RWPE2 (cell line): ENCODE measurements at places on chromosomes 2 and 18.

DNA sequence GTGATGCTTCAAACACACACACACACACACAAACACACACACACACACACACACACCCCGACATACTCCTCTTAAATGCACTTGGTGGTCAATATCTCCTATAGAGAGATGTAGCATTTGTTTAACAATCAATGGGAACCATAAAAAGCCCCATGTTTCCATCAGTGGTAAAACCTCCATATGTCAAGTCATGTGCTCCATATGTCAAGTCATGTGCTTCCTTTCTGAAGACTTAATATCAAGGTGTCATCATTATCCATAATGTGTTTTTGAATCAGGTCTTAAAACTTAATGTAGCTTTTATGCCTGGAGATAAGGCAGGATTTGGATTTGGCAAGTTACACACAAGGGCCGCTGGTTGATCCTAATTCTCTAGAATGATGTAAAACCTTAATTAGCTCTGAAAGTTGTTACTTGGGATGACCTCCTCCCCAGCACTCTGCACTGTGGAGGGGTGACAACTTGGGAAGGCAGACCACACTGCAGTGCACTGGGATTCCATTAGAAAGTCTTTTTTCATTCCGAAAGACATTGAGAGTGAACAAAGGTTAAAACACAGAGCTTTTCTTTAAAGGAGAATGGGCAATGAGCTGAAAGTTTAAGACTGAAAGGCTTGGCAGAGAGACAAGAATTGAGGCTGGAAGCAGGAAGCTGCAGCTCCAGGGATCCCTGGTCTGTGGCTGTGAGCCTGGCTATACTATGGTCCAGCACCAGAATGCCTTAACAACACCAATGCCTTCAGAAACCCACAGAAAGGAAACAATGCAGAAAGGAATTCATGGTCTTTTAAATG, 26.4 kb downstream of the ALK start:
- no peak for DNase-seq

- no peak for DNase-seq
These were observed 1.1 kb downstream of the PRLH start for GRCh38 chr2:237567276-237568029.

- DNase-seq, result no peak
These were observed 369.8 kb upstream of the SOX11 start for GRCh38 chr2:5322396-5322795.

DNA sequence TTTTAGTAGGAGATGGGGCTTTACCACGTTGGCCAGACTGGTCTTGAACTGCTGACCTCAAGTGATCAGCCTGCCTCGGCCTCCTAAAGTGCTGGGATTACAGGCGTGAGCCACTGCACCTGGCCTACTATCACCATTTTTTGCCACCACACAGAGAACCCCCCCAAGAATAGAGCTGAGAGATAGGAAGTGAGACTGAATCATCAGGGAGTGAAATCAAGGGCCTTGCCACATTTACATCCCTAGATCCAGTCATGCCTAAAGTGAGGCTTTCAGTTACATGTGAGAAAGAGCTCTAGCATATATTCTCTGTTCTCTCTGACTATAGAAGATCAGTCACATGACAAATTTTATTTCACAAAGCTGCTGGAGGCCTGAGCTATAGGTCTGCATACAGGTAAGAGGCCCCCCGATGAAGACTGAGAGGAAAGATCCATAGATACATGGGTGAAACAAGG, 28.0 kb upstream of the KCMF1 start:
- DNase-seq, result no peak

DNA sequence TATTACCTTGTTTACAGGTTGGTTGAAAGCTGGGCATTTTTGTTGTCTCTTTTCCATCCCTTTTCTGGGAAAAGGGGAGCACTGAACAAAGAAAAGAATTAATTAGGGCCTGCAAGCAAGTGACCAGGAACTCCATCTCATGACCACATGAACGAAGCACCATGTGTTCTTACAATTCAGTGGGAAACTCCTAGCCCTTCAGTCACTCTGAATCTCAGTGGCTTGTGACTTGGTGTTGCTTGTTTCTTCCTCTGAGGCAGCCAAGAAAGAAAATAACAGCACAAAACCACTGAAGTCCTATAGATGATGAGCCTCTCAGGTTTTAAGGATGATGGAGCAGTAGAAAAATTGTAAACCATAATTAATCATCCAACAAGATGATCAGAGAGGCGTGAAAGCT, 129.1 kb upstream of the CAB39 start:
- DNase-seq, result no peak

DNA sequence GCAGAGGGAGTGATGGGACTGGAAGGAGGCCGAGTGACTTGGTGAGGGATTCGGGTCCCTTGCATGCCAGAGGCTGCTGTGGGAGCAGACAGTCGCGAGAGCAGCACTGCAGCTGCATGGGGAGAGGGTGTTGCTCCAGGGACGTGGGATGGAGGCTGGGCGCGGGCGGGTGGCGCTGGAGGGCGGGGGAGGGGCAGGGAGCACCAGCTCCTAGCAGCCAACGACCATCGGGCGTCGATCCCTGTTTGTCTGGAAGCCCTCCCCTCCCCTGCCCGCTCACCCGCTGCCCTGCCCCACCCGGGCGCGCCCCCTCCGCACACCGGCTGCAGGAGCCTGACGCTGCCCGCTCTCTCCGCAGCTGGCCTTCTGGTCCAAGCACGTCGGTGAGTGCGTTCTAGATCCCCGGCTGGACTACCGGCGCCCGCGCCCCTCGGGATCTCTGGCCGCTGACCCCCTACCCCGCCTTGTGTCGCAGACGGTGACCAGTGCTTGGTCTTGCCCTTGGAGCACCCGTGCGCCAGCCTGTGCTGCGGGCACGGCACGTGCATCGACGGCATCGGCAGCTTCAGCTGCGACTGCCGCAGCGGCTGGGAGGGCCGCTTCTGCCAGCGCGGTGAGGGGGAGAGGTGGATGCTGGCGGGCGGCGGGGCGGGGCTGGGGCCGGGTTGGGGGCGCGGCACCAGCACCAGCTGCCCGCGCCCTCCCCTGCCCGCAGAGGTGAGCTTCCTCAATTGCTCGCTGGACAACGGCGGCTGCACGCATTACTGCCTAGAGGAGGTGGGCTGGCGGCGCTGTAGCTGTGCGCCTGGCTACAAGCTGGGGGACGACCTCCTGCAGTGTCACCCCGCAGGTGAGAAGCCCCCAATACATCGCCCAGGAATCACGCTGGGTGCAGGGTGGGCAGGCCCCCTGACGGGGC, 4.6 kb downstream of the PROC start:
- DNase-seq, result no peak

DNA sequence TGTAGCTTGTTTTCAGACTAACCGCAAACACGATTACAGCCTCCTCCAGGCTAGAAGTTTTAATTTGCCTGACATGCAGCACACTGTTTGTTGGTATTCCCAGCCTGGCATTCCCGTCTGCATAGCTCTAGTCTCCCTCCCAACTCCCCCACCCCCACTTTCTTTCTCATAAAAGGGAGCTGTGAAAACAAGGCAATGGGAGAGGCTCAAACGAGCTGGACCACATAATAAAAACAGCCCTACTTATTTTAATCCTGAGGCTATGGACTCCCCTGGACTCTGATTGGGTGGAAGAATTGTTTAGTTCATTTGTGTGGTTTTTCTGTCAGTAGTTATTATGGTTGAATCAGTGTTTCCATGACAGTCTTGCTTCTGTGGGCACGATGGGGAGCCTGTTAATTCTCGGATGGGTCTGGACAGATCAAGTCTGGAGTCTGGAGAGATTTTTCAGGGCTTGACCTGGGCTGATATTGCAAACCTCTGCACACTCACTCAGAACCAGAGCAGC, 1.2 kb downstream of the STON1 start:
- DNase-seq, result no peak

DNA sequence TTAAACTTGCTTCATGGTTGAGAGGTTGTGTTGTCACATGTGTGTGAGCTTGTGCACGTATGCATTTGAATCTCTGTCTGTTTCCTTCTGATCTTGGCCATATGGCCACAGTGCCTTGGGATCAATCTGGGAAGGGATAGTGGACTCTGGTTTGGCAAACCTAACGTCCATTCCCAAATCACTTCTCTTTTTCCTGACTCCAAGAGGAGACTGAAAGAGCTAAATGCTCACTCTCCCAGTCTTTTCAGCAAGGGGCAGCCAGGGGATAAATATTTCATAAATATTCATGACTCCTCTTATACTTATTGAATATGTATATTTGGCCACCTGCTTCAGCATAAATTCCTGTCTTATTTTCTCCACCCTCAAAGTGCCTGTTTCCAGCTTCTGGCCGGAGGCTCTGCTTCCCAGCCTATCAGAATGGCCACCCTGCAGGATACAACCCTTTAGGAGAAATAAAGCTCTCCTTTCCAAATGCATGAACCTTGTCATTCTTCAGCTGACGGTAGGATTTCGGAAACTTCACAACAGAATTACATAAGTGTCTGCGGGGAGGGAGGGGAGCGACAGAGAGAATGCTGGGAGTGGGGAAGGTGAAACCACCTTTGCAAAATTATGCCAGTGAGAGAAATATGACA, 112.2 kb upstream of the COPS8 start:
- no peak for DNase-seq

GRCh38 chr18:49061239-49061990, 110.7 kb upstream of the SMAD7 start:
- DNase-seq, result no peak

DNA sequence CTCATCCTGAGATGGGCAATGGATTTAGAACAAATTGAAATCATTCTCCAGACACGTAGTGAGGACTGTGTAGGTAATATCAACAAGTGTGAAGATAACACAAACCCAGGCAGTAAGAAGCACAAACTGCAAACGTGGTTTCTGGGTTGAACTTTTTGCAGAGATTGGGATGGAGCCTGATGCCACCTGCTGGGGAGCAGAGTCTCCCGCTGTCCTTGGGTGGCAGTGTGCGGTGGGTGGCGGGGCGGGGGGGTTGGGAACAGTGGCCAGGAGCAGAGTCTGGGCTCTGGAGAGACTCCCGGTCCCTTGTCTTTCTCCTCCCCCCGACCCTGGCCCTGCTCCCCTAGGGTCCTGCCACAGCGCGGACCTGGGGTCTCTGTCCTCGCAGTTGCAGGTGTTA, 19.5 kb downstream of the TRAF3IP1 start:
- DNase-seq, result no peak

GRCh38 chr2:98737848-98738247, 6.9 kb upstream of the MGAT4A start:
- no peak for DNase-seq

DNA sequence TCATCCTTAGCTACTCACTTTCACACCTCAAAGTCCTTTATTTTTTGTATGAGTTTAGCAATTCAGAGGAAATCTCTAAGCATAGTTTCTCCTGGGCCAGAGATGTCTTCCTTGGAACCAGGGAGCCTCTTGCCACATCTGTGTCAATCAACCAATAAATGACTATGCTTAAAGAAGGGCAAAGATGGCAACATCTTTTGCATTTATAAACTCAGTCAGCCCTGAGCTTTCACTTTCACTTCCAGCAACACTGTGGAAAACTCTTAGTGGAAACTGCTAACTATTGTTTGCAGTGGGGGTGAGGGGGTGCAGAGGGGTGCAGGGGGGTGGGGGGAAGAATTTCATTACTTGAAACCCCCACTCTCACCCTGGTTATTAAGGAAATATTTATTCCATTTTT, 3.4 kb downstream of the ACVR1C start:
- no peak for DNase-seq

DNA sequence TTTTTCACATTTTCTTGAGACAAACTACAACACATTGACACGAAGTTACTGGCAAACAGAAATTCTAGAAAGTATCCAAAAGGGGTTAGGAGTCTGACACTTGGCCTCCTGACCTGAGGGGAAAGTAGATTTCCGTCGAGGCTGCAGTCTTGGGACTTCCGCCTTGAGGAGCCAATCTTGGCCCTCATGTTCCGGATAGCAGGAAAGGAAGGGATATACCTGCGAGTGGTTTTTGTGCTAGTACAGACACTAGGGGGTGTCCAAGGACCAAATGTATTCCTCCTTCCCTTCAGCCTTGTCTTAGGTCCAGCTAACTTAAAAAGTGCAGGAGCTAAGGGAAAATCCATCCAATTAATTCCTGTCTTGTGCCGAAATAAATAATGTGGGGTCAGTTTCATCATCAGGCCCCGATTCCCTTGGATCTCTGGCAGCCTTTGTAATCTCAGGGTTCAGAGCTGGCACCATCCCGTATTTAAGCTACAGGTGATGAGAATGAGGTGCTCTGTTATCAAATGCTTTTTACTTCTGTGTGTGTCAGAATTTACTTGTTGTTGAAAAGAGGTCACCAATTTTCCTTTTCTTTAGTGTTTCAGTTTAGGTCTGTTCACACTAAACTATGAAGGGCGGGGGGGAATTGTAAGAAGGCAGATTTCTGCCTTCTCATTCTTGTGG, 330.2 kb upstream of the FANCL start:
- no peak for DNase-seq

DNA sequence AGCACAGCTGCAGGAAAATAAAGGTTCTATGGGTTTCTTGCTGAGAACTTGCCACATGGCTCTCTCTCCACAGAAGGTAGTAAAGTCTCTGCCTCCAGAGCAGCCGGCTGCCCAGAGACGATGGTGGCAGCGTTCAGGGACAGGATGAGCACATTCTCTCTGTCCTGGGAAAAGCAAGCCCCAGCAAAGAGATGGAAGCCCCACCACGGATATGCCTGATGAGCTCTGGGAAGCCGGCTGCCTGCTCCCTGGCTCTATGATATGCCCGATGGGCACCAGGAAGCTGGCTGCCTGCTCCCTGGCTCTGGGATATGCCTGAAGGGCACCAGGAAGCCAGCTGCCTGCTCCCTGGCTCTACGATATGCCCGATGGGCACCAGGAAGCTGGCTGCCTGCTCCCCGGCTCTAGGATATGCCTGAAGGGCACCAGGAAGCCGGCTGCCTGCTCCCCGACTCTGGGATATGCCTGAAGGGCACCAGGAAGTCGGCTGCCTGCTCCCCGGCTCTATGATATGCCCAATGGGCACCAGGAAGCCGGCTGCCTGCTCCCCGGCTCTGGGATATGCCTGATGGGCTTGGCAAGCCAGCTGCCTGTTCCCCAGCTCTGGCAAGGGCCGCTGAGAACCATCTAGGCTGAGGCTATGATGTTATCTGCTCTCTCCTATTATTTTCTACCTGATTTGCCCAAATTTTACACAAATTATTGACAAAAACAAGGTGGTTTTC, 21.5 kb upstream of the SNTG2 start:
- no peak for DNase-seq

- no peak for DNase-seq
These were observed 722 bp downstream of the MAP4K4 start for GRCh38 chr2:101698014-101698843.

DNA sequence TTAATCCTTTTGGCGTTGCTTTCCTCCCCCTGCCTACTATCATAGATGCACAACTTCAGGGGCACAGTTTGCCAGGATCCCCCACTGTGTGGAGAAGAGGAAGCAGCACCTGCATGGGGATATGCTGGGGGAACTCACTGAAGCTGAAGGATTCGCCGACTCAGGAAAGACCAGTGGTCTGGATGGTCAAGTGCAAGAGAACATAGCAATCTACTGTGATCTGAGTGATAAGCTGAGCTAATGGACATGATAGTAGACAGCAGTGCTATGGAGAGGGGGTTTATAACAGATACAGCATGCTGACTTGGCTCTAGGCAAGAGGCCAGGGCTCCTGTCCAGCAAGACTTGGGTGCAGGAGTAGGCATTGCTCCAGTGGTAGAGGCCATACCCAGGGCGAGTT, 124.4 kb upstream of the NRP2 start:
- DNase-seq, result no peak
